Posterior vena cava (tissue), 2 donors: ENCODE measurements at places on chromosomes 2 and 18.

DNA sequence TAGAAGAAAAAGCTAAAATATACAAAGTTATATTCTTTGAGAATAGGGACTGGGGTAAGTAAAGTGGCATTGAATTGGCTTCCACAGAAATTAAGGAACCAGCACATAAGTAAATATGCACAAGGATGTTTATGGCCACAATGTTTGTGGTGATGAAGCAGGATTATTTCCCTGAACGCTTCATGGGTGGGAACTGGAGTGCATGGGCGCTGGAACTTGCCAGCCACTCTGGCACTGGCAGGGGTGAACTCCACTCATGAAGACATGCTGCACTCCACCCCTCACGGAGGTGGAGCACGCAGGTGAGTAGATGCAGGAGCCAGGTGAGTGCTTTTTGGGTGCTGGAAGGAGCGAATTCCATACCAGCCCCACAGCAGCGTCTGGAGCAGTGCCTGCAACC, 94.1 kb downstream of the BCL2 start:
- DNase-seq: no peak

GRCh38 chr2:80396276-80396675, 91.7 kb upstream of the LRRTM1 start:
- DNase-seq: no peak

DNA sequence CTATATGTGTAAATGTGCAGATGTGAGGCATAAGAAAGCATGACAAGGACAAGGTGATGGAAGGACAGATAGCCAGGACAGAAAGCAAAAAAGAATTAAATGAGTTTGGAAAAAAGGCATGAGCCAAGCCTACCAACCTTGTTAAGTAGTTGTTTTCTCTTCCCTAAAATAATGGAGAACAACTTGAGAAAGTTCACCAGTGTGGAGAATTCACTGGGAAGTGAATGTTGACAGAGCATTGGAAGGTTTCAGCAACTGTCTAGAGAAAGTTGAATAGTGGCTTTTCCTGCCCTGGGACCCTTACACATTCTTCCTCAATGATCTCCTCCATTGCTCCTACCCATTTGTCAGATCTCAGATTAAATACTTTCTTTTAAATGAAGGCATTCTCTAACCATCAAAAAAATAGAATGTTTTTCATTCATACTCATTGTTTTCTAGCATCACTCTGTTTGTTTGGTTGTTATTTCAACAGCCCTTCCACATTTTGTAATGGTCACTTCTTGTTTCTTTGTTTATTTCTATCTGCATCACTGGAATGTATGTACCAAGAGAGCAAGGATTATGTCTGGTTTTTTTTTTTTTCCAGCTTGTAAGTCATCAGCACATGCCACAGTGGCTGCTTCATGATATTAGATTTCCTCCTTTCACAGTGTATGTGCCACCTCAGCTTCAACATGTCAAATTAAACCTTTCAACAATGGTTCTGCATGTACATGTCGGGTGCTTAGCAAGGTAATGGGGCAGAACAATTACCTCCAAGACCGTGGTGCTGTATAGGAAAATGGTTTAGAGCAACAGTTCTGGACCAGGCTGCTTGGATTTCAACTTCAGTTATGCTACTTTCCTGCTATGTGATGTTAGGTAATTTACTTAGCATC, 586.0 kb upstream of the VRK2 start:
- DNase-seq: no peak

- peak; percentile 62 for DNase-seq
Measured at GRCh38 chr2:3483986-3484960, 35.1 kb downstream of the ADI1 start.

- DNase-seq: peak; percentile 81
Measured at GRCh38 chr2:219441451-219442255, 7.0 kb downstream of the SPEG start.

- no peak for DNase-seq
Measured at GRCh38 chr18:12750076-12750714, 47.4 kb downstream of the PSMG2 start.

DNA sequence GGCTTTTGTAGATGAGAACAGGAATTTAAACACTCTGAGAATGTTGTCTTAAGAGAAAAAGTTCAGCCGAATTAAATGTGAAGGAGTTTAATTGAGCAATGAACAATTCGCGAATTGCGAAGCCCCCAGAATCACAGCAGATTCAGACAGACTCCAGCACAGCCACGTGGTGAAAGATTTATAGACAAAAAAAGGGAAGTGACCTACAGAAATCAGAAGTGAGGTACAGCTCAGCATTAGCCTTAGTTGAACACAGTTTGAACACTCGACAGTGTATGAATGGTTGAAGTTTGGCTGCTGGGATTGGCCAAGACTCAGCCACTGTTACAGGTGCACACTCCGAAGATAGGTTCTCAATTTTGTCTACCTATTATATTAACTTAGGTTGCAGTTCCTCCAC, 264.0 kb upstream of the CHST9 start:
- no peak for DNase-seq

DNA sequence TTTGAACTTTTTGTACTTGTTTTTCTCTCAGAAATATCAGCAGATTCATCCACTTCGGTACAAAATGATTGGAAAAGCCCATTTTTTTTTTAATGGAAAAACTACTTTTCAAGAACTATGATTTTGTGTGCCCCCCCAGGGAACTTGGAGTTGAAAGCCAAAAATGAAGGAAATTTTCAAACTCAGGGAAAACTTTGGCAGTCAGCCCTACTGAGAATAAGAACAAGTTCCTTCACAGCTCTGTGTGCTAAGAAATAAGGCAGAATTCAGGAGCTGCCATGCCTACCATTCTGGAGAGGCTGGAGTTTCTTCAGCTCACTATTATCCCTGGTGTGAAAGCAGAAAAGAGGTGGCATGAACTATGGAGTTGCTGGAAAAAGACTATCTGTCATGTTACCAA, 226.0 kb upstream of the SLC35G4 start:
- DNase-seq: no peak

DNA sequence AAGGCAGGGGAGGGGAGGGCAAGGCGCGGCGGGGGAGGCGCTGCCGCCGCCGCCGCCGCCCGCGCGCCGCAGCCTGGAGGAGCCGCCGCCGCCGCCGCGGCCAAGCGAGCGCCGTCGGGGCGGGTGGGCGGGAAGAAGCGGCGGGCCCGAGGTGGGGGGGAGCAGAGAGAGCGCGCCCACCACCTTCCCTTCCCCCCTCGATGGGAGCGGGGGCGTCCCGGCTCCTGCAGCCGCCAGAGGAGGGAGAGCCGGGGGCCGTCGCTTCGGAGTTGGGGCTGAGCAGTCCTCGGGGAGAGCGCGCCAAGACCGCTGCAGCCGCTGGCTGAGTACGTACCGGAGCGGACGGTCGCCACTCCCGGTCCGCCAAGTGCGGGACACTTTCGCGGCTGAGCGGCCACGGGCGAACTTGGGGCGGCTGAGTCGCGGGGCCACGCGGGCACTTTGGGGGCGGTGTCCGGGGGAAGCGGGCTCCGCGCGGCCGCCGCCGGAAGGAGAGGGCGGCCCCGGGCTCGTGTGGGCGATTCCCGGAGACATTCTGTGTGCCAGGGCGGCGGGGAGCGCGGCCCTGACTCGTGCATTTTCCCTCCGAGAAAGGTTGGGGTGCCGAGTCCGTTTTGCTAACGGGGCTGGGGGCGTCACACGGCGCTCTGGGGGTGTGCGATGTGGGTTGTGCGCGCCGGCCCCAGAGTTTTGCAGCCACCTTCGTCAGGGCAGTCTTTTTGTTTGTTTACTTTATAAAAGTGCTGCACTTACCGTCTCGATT, at the start of gene NAB1:
TSS of gene NAB1 (plus strand) at position 49 of the 763 bp plus-strand sequence. CDS start 10,094 bp downstream, outside the sequence.
- peak; percentile 89 for DNase-seq

GRCh38 chr2:189548666-189549448, 31.7 kb downstream of the SLC40A1 start:
- no peak for DNase-seq

DNA sequence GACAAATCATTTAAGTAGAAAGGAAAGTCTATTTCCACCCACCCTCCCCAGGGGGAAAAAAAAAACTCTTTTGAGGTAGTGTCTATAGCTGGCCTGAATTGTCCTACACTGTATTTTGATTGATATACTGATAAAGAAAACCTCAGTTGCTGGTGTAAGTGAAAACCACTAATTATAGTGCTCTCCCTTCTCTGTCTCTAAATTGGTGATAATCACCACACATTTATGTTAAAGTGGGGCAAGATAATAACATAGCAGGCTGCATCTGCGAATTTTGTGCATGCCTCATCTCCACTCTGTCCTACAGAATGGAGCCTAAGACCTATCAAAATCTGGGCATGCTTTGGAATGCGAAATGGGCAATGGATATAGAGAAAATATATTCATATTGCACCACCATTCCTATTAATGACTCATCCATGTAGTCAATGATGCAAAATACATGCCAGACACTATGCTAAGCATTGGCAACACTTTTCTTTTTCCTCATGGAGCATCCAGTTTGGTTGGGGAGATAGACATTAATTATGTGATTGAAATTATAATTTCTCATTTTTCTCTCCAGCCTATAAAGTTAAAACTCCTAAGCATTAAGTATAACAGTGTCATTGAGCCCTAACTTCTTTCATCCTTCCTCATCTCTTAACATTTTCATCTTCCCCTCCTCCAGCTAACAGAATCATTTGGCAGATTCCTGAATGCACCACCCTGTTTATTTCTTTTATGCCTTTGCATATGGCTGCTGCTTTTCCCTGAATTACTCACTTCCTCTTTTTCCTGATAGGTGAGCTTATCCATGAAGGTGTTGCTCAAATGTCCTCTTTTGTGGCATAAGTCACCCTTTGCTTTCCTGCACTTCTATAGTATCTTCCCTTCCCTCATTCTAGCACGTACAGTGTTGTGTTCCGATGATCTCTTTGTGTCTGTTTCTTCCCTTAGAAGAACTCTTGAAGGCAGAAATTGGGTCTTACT, 58.2 kb downstream of the SLC9A2 start:
- no peak for DNase-seq

- DNase-seq: peak; percentile 84
Measured at GRCh38 chr2:240624950-240625621, at the start of gene GPR35. Gene GPR35 (plus strand): TSS chr2:240625480. CDS start chr2:240629953, 4,473 bp downstream.

GRCh38 chr2:199407421-199407820, 50.3 kb downstream of the SATB2 start:
- DNase-seq: no peak

GRCh38 chr2:205675861-205676516, 6.3 kb upstream of the NRP2 start:
- no peak for DNase-seq

DNA sequence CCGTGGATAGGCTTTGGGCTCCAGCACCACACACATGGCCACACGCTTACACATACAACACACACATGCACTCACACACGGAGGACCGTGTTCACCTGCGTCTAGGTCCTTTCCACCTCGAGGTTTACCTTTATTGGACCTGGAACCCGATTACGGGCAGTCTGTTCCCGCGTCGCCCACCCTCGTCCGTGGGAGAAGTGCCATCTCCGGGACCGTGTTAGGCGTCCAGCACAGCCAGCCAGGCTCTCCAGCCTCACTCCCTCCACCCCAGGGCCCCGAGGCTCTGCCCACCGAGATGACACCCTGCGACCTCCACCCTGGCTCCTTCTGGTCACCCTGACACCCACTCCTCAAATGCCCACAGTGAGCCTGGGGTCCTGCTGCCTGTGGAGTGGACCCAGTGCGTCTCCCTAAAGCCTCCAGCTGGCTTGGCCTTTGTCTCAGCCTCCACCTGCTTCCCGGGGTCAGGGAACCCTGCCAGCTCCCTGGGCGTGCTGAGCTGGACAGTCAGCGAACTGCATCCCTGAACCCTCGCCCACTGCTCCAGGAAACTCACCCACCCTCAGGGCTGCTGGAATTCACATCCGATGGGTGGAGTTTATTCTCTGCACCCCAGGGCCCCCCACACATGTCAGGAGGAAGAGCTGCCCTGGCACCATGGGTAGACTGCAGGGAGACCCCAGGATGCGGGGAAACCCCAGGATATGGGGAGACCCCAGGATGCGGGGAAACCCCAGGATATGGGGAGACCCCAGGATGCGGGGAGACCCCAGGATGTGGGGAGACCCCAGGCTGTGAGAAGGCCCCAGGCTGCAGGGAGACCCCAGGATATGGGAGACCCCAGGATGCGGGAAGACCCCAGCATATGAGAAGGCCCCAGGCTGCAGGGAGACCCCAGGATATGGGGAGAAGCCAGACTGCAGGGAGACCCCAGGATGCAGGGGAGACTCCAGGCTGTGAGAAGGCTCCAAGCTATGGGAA, 33.0 kb downstream of the ADI1 start:
- DNase-seq: peak; percentile 70

DNA sequence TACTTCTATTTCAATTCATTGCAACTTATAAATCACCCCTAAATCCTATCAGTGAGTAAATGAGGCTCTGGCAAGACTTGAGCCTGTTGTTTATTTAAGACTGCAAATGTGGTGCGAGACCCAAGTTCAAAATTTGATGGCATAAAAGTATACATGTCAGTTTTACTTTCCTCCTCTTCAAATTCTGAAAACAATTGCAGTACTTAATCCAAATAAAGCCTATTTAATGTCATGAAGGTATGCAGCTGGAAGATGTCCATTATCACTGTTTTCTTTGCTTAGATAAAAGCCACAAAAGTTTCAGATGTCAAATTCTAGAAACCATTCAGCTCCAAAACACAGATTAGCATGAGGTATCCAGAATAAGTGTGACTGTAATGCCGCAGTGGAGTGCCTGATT, 3.3 kb downstream of the APCDD1 start:
- no peak for DNase-seq

DNA sequence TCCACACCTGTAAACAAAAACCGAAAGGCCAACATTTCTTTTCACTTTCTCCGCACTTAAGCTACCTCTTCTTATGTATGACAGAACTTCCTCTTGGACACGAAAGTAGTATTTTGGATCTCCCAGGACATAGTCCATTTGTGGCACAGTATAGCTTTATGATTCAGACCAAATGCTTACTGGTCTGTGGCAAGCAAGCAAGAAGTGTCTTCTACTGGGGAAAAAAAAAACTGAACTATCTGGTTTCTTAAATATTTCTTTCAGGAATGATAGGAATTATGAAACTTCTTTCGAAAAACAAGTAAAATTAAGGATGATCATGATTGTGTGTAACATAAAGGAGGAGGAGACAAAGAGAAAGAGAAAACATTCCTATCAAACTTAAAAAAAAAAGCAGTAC, 33.6 kb downstream of the SRBD1 start:
- DNase-seq: no peak

GRCh38 chr2:10873171-10873570, 38.6 kb upstream of the KCNF1 start:
- no peak for DNase-seq

DNA sequence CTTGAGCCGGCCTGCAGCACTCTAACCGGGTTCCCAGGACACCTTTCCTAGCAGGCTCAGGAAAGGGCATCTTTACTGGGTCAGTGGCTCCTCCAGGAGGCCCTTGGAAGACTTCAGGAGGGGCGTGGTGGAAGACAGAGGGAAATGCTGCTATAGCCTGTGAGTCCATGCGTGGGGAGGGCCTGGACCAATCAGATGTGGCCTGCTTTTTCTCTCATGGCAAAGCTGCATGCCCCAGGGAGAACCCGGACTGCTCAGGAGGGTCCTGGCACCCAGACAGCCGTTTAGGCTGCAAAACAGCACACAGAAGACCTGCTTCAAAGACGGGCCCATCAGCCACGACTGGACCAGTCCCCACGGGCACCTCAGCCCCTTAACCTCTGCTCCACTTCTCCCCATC, 84.4 kb downstream of the EIPR1 start:
- DNase-seq: peak; percentile 71
